D721Med (cell line): ENCODE measurements at places on chromosomes 2 and 18.
A peak's percentile ranks its signal among the peaks of the same experiment; 100 is the strongest.

GRCh38 chr2:161208527-161209139, 48.4 kb downstream of the TANK start:
- no peak for DNase-seq

DNA sequence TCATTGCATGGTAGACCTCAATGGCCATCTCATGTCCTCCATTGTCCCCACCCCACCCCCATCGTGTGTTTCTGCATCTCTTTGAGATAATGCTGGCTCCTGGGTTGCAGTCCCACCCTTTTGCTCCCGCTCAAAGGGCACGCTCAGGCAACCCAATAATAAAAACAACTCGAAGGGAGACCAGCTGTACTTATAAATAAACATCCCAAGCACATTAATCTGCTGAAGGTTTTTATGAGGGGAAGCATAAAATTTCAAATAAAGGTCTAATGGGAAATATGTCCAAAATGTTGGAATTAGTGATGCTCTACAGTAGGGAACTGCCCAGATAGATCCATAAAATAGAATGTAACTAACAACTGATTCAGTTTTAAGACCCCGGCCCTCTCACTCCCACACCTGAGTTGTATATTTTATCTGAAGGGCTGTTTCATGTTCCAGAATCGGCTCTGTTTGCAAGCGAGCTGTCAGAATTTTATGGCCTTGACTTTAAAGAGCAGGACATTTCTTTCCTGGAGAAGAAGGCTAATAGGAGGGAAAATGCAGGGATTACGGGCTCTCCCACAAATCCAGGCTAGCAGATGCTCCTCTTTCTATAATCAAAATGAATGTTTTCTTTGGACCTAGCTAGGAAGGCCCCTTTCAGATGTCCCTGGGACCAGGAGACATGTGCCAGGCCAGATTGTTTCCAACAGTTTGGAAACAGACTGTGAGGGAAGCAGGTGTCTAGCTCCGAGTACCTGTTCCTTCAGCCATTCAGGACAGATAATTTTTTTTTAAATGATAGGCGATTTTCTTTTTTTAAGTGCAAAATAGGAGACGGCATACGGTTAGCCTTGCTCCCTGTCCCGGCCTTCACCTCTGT, 103.7 kb downstream of the APOB start:
- no peak for DNase-seq

DNA sequence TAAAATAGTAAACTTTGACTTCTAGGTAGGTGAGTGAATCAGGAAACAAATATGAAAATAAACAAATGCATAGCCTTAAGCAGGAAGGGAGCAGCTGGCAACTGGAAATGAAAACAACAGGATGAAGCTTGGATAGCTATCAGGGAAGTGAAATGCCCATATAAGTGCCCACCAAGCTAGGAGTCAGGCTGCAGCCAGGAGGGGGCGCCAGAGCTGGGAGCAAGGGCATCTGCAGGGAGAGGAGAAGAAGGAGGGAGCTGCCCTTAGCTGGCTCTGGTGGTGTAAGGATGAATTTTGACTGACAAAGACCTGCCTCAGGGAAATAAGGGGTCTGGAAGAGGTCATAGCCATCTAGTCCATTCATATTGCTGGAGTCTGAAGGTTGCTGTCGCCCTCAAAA, 298.3 kb downstream of the TDRD15 start:
- DNase-seq, result peak; percentile 22

DNA sequence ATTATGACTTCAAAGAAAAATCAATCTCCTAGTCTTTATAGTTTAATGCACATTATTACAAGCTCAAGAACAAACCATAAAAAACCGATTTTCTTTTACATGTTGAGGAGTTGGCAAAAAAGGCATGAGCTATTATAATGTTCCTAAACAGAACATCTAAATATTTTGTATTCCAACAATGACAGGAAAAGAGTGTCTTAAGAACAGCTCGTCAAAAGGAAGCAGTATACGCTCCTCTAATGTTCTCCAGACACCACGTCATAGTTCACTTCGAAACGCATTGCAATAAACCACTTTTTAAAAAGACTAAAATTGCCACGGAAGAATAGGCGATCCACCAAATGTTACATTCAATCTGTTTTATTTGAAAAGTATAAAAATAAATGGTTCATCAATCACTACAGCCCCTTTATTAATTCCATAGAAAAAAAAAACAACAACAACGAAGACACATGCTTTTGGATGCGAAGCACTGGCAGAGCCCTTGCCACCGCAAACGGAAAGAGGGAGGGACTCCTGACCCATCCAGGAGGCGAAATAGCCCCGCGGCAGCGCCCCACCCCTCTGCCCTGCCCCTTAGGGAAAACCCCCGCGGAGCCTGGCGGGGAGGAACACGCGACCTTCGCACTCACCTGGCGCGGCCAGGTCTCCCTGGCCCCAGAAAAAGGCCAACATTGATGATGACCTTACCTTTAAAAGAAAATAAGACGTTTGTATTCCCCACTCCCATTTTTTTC, 45.8 kb downstream of the MBP start:
- DNase-seq, result no peak

- DNase-seq, result no peak
Observed at GRCh38 chr2:74109551-74109950, 38.2 kb downstream of the BOLA3 start.

DNA sequence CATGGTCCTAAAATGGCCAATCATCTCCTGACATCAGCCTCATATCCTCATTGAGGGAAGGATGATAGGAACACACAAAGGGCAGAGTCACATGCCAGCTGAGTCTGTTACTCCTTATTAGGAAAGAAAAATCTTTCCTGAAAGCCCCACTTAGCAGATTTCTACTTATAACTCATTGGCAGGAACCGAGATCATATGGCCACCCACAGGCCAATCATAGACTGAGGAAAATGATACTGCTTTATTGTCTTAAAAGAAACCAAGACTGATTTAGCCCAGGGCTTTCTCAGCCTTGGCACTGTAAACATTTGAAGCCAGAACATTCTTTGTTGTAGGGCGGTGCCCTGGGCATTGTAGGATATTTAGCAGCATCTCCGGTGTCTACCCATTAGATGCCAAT, 18.7 kb downstream of the GKN2 start:
- DNase-seq, result no peak

DNA sequence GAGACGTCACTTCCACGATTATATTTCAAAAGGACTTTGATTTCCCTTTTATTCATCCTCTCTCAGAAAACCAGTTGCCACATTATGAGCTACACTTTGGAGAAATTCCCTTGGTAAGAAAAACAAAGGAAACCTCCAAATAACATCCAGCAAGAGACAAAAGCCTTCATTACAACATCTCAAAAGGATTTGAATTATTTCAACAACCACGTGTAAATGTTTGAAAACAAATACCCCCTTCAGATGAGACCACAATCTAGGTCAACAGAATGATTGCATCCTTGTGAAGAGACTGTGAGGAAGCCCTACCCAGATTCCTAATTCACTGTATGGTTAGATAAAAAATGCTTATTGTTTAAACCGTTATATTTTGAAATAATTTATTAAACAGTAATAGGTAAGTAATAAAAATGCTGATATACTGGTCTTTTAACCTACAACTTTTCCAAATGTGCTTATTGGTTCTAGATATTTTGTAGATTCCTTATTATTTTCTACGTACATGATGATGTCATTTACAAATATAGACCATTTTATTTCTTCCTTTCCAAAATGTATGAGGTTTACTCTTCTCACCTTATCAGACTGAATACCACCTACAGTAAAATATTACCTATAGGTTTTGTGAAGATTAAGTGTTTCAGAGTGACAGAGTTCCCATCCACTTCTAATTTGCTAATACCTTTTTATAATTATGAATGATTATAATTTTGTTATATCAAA, 922.7 kb upstream of the CHAC2 start:
- DNase-seq, result no peak

GRCh38 chr2:240928476-240929363, 22.6 kb downstream of the CROCC2 start:
- no peak for DNase-seq

DNA sequence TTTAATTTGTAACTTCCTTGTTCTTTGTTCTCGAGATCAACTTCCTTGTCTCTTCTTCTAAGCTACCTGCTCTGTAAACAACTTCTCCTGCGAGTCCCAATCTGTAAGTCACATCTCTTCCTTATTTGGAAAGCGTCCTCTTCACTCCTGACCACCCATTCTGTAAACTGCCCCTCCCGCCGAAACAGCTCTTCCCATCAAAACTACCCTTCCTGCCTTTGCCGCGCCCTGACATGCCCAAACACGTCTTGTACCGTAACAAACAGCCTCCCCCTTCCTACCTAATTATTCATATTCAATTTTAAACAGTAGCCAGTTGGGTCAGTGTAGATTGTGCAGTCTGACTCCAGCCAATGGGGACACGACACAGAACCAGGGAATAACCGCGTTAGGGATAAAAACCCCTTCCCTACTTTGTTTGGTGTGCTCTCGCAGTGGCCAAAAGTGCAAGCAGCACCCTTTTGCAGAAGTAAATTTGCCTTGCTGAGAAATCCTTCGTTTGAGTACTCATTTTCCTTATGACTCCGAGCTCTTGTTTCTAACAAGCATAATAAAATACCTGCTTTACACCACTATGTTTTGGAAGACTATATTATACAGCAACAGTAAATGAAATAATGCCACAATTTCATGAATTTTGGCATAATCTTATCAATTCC, 39.8 kb downstream of the PIAS2 start:
- DNase-seq, result no peak

GRCh38 chr18:23995180-23995579, 19.4 kb upstream of the TTC39C start:
- DNase-seq, result no peak

DNA sequence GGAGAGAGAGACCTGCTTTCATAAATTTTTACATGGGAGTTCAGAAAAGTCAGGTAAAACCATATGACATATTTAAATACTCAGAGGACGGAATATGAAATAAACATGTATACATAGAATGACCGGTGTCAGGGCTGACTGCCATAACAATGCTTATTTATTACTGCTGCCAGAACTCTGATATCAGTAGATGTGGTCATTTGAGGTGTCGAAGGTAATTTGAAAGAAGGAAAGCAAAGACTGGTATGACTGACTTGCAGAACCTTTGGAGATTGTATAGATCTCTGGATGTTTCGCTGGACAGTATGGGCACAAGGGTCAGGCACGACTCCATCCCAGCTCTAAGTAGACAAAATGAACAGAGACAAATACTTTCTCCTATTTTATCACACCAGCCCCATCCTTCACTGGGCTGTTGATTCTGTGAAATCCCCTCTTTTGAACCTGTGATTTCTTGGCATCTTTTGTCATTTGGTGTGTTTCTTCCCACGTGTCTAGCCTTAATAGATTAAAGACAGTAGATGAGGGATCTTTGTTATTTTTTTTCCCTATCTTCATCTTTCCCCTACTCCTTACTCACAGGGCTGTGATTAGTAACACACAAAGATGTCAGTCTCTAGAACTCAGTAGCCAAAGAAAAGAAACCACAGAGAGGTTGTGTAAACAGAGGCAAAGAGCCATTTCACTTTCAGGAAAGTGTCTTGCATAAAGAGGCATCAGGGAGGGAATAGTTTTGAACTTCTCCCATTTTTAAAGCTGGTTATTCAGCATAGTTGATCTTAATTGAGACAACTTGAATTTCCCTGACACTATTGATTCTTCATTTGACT, 61.6 kb downstream of the ICOS start:
- no peak for DNase-seq

GRCh38 chr18:68588169-68588568, 126.7 kb downstream of the TMX3 start:
- DNase-seq, result no peak

GRCh38 chr2:114864901-114865300, 422.5 kb downstream of the DPP10 start:
- no peak for DNase-seq

- DNase-seq, result no peak
Observed at GRCh38 chr2:28544405-28544921, 48.6 kb downstream of the PLB1 start.

- DNase-seq, result no peak
Observed at GRCh38 chr2:53584986-53585385, 182.6 kb upstream of the CHAC2 start.

DNA sequence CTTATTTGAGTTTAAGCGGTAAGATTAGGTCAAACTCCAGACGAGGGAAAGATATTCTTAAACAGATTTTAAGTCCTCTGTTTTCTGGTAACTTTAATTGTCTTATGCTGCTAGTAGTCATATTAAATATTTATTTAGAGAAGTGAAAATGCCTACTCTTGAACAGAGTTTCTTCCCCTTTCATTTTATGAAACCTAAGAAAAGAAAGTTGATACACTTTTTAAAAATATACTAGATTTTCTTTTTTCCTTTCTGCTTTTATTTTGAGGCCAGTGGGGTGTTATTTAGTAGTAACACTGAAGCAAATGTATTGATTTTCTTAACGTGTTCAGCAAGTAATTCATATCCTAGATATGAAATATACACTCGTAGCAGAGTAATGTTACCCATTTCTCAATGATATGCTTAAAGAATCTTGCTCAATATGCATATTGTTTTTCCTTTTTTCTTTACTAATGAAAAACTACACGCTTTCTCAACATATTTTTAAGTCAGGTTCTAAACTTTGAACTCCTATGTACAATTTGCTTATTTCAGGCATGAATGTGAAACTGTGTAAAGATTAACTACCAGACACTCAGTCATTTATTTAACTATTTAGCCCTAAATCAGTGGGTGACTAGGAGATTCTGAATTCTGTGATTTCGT, 691 bp downstream of the KYNU start:
- no peak for DNase-seq

DNA sequence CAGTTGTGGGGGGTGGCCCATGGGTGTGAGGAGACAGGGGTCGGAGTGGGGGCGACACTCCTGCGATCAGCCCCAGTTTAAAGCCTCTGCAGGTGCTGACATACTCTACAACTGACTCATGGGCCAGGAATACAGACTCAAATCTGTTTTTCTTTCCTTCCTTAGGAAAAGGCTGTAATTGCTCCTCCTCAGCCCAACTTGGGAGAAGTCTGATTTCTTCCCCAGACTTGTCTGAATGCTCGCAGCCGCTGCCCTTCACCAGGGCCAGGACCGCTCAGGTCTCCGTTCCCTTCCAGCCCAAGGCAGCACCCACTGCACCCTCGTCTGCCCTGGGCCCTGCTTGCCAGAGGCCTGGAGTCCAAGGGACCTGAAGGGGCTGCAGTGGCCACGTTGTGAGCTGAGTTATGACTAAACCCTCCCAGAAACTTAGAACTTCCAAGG, 41.3 kb downstream of the RHOB start:
- no peak for DNase-seq

GRCh38 chr18:67410075-67411070, 106.1 kb downstream of the DSEL start:
- no peak for DNase-seq

DNA sequence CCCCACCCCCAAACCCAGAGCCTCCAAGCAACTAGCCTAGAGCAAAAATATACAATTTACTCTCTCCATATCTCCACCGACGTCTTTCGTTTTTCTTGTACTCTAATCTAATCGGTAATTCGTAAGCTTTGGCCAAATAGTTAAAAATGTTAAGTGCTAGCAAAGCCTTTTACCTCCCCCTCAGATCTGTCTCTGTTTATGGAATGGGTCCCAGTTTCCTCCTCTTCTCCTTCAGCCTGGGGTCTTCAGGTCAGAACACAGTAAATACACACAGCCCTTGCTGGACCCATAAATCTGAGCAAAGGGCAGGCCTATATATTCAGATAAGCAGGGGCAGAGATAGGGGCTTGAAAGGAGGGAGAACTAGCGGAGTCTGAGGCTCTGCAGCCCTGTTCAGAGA, 267.4 kb downstream of the MEIS1 start:
- DNase-seq, result no peak

GRCh38 chr2:5846881-5847280, 154.7 kb downstream of the SOX11 start:
- DNase-seq, result no peak
